ENCODE measurements at places on chromosomes 1 and 21.

DNA sequence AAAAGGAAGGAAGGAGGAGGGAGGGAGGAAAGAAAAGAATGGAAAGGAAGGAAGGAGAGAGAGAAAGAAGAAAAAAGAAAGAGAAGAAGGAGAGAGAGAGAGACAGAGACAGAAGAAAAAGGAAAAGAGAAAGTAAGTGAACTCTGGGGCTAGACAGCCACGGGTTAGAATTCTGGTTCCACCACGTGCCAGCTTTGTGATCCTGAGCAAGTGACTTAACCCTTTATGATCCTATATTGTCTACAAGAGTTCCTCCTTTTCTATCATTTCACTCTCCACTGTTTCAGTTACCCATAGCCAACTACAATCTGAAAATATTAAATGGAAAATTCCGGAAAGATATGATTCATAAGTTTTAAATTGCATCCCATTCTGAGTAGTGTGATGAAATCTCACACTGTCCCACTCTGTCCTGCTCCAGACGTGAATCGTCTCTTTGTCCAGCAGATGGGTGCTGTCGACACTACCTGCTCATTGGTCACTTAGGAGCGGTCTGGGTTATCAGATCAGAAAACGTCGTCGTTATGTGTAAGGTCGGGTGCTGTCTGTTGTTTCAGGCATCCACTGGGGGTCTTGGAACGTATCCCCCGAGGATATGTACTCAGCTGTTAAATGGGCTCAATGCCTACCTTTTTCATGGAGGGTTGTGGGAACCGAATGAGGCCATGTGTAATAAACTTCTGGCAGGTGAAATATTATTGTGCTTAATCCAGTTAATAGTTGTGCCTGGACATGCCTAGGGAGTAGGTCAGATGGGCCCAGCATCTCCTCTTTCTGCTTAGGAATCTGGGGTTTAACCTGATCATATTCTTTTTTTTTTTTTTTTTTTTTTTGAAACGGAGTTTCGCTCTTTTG lies 19.1 kb downstream of the TMEM51 start:
- DNase-seq = no peak

GRCh38 chr1:68232289-68233148 lies at the start of gene WLS:
WLS (minus strand) TSS chr1:68232523; CDS start chr1:68232299, 224 bp downstream.
- DNase-seq = peak; percentile 87

DNA sequence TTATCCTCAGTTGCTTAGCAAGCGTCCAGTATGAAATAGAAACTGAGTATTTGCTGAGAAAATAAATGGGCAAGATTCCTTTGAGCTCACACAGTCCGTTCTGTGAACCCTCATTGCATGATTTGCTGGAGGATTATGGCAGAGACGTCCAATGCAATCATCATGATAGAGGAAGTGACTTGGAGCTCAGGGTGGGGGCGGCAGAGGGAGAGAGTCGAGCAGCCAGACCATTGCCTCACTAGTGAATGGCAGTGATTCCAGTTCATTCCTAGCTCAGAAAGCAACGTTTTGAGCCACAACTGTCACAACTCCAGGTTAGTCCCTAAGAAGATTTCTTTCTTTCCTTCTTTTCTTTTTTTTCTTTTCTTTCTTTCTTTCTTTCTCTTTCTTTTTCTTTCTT lies 27.5 kb upstream of the COL9A2 start:
- no peak for DNase-seq

DNA sequence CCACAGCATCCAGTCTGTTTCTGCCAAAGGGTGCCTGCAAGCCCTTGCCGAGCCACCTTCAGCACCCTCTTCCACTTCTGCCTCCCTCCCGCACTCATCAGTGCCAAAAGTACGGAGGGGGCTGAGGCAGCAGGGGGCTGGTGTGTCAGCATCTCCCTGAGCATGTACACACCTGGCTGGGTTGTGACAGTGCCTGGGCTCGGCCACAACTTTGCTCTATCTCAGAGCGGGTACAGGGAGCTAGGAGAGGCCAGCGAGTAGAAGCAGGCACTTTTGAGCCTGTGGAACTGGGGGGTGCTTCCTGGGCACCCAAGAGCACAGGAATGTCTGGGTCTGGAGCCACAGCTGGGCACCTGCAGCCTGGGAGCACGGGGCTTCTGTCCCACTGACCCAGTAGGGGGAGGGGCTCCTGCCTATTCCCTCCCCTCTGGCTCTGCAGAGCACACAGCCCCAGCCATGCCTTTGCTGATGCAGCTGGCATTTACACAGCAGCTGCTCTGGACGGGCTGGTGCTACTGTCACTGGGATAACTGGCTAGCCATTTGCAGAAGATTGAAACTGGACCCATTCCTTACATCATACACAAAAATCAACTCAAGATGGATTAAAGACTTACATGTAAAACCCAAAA lies 319.8 kb upstream of the RRP15 start:
- DNase-seq = peak; percentile 32

GRCh38 chr1:39081271-39082009 lies 55.3 kb downstream of the NDUFS5 start:
- DNase-seq = peak; percentile 89

DNA sequence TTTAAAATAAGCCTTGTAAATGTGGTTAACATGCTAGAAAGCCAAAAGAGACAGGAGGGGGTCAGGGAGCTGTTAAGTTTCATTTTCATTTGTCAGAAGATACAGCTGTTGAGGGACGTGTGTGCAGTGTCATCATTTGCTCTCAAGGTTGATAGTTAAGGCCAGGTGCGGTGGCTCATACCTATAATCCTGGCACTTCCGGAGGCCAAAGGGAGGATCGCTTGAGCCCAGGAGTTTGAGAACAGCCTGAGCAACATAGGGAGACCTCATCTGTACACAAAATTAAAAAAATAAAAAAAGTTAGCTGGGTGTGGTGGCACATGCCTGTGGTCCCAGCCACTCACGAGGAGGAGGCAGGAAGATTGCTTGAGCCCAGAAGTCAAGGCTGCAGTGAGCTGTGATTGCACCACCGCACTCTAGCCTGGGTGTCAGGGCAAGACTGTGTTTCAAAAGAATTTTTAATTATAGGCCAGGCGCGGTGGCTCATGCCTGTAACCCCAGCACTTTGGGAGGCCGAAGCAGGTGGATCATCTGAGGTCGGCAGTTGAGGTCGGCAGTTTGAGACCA lies 22.7 kb downstream of the ZBTB8OS start:
- no peak for DNase-seq

- peak; percentile 89 for DNase-seq
Measured at GRCh38 chr1:1033731-1034438, 14.0 kb downstream of the AGRN start.

GRCh38 chr1:246567646-246568235 lies 1.5 kb downstream of the CNST start:
- no peak for DNase-seq

- no peak for DNase-seq
Measured at GRCh38 chr1:51624855-51625254, 8.0 kb downstream of the OSBPL9 start.

DNA sequence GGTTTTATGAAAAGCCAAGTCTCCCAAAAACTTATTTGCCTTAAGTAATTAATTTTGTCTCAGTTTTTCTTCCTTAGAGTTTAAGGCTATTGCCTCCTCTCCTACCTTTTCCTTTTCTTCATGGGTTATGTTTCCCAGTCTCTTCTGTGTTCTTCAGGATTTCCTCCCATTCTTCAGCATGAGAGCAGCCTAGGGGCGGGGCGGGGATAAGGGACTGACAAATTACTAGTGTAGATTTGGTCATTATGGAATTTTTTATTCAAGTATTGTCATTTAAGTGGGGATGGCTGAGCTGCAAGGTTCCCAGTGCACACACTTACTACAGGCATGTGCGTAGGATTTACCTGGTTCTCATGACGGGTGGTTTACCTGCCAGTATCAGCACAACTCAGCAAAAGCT lies 35.2 kb upstream of the PIGV start:
- no peak for DNase-seq

DNA sequence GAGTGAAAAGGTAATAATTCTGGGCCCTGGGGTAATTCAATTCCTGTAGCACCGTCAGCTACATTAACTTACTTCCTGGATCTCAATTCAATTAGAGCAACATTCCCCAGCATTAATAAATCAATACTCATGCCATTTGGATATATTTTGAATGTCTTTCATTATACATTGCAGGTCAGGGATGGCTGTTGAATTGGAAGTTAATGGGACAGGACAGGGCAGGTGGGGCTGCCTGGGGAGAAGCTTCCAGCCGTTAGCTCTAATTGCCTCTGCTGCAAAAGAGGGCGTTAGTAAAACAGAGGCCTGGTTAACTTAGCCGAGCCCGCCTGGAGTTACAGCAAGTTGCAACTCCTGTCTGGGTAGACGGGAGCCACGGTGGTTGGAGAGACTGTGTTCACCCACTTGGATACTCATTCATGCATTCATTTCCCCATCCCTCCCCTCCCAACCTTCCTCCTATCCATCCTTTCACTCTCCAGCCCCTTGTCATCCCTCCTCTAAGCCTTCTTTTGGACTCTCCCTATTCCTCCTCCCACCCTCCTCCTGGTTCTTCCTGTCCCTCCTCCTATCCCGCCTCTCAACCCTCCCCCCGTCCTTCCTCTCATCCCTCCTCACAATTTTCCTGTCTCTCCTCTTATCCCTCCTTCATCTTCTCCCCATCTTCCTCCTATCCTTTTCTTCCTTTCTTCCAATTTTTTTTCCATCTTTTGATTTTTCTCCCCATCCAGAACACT lies 137.6 kb upstream of the RUNX3 start:
- no peak for DNase-seq

DNA sequence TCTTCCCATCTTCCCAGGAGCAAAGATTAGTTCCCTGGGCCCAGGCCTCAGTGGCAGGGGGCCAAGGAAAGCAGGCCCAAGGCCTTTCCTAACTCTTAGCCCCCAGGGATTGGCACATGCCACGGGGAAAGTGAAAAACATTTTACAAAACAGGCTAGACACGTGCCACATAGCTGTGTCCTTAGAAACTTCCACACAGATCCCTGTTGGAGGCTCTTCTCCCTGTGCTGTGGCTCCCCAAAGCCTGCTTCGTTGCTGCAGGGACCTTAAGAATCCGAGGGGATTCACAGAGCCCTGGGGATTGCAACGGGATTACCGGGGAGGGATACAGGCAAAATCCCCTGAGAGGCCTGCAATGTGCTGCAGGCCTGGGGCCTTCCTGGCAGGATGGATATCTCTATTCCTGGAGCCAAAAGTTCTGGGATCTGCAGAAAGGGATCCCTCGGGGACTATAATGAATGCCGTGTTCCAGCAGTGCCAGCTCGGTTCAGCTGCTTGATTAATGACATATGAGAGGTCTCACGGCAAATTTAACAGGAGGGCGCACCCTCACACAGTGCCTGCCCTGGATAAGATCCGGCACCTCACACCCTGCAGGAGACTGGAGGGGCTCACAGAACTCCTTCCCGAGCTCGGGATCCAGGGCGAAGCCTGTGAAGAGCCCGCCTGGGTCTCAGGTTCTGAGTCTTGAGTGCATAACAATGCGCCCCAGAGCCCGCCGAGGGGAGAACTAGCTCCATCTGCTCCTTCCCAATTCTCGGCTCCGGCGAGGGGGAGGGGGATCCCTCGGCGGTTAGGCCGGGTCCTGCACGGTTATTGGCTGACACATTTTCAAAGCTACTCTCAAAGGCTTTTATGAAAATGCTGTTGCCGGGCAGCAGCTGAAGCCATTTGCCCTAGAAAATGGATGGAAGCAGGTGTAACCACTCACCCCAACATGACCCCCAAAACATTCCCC lies 15.3 kb upstream of the RGS8 start:
- DNase-seq = peak; percentile 83

Measured in H7 (cell line).